ENCODE measurements at places on chromosomes 5 and 9.
A peak's percentile ranks its signal among the peaks of the same experiment; 100 is the strongest.

DNA sequence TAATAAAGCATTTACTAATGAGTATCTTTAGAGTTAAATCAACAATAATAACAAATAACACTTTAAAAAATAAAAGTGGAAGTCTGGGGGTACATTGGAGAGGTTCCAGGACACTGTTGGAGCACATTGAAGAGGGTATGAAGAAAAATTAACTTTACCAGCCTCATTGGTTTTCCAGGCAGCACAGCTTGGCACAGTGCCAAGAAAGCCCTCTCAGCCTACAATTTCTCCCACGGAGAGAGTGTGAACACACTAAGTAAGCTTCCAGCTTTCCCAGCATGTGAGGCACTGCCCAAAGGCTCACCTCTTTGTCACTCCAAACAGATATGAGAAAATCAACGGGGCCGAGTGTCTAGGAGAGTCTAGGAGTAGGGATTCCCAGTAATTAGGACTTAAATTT is 1912.8 kb upstream of the NUDT12 start:
- DNase-seq = no peak

DNA sequence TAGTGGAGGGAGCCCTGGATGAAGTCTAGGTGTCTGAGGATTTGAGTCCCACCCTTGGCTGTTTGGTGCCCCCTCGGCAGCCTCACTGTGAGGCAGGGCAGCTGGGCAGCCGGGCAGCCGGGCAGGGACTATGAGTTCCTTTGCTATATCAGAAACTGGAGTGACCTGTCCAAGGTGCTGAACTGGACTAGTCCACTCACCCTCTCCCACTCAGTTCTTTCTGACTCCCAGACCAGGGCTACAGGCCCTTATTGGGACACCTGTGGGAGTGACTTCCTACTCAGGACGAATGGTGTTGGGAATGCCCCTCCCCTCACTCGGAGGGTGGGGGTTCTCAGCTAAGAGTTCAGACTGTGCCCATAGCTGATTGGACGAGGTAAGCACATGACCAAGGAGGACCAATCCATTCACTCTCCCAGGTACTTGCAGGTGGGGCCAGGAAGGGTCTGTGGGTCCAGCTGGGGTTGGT is 34.1 kb upstream of the RAPGEF1 start:
- DNase-seq = no peak

DNA sequence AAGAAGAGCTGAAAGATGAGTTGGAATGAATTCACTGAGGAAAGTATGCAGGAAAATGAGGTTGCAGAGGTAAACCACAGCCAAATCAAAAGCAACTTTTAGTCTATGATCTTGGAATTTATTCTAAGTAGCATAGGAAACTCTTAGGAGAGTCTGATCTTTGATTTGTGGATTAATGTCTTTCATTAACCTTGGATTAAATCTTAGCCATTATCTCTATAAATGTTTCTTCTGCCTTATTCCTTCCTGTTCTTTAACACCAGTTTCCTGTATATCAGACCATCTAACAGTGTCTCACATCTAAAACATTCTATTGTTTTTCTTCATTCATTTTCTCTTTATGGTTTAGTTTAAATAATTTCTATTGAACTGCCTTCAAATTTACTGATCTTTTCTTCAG is 187.2 kb upstream of the ANKRD55 start:
- DNase-seq = no peak

DNA sequence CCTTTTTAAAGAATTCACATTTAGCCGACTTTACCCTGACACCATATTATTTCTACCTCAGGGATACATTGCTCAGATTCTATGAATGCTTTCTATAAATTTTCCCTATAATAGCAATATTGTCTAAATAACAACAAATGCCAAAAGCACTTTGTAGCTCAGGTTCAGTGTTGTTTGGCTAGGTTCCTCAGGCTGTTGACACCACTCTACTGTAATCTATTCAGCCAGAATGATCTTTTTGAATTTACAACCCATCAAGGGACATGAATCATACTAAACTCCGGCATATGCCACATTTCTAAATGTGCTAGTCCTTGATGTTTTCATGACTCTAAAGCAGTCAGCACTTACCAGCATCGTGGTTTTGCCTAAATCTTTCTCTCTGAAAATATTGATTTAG is 641.5 kb upstream of the CDH10 start:
- DNase-seq = no peak

GRCh38 chr5:124651663-124652513 is 94.6 kb downstream of the ZNF608 start:
- DNase-seq = peak; percentile 86

DNA sequence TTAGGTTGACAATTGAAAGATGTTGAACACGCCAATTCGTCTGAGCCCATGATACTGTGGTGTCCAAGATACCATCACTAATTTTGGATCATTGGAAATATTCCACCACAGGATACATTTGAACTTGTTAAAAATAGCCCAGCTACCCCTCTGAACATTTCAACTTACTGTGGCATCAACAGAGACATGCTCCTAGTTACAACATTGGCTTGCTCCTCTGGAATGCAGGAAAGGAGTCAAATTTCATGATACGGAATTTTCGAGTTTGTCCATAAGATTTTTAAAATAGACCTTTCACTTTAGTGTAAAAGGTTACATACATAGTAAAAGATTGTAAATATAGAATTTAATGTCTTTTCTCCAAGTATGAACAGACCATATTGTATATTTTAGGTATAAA is 12.8 kb downstream of the SEMA5A start:
- DNase-seq = no peak

DNA sequence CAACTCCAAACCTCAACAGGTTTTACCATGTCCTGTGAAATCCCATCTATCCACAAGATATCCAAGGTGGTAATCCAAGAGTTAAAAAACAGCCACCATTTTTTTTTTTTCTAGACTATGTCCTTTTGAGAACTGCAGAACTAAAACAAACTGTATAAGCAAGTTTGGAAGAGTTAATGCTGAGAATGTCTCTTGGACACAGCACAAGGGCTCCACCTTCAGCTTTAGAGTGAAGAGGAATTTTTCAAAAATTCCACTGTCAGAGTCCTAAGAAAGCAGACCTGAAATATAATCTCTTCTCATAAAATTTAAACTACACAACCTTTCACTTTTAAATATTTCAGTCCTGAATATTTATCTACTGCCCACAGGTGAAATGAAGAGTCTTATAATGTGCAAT is 167.8 kb upstream of the CCNG1 start:
- no peak for DNase-seq

DNA sequence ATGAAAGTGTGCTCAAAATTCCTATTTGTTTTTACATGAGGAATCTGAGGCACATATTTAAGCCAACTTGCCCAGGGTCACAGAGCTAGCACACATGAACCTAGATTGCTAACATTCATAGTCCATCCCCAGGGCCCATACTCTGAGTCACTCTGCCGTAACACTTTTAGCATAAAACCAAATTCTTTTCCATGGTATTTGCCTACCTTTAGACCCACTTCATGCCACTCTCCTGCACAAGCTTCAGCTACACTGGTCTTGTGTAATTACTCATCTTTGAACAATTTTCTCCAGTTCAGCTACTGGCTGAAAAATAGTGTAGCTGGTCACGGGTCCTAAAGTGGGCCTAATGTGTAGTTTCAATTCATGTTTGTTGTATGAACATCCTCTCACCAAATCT is 200.7 kb downstream of the SLC12A2 start:
- DNase-seq = no peak

DNA sequence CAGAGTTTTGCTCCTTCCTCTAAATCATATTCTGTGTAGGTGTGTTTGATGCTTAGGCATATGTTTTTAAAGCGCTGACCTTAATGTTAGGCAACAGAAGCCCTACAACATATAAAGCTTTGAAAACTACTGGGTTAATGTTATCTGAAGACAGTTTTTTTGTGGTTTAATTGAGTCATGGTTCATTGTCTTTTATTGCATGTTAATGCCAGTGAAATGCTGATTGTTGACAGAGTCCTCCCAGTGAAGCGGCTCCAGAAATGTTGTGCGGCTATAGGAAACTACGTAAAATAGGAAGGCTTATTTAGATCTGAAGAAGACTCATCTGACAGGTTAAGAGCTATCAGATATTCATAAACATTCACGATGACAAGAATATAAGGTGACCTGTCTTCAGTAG is 424.6 kb downstream of the CCDC171 start:
- no peak for DNase-seq

DNA sequence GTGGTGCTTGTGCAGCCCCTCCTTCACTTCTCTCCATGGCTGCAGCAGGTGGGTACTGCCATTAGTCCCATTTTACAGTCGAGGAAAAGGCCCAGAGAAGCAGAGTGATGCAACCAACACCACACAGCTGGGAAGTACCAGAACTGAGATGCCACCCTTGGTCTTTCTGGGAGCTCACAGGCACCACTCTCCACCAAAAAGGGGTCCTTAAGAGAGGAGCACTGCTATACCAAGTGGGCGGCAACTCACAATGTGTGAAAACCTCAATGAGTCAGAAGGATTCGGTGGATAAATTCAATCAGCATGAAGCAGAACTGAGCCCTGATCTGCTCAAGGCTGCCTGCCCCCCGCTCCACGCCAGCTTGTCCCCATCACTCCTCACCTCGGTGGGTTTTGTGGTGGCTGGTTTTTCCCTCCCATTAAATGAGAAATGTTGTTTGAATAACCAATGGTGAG is 213.7 kb downstream of the FSTL4 start:
- DNase-seq = no peak

GRCh38 chr5:116799401-116799800 is 224.8 kb upstream of the SEMA6A start:
- DNase-seq = no peak

GRCh38 chr9:128394379-128395168 is 23.4 kb downstream of the URM1 start:
- no peak for DNase-seq

DNA sequence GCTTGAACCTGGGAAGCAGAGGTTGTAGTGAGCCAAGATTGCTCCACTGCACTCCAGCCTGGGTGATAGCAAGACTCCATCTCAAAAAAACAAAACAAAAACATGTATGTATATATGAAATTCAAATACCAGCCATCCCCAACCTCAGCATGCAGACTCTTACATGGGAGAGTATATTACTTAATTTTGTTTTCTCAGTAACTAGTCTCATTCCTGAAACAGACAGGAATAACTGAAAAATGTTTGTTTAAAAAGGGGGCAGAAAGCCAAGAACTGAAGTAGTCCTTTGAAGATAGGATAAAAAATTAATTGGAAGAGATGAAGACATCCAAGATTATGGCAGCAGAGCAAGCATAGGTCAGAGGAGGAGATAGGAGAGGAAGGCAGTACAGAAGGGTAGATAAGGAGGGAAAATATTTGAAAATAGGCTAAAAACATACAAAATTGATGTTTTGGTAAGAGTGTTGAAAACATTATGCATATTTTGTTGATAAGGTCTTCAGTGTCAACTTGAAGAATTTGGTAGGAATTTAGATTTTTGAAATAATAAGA is 309.9 kb downstream of the MAT2B start:
- DNase-seq = no peak

DNA sequence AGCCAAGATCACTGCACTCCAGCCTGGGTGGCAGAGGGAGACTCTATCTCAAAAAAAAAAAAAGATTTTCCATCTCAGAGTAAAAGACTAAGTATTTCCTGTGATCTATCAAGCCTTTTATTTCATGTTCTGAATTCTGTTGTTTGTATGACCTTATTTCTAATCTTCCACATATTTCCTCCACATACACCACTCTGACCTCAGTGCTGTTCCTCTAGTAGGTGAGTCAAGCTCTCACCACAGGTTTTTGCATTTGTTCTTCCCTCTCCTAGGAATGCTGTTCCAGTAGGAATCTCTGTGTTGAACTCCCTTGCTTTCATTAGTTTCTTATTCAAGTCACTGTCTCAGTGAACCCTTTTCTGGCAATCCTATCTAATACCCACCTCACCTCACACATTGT is 68.1 kb downstream of the INVS start:
- no peak for DNase-seq

DNA sequence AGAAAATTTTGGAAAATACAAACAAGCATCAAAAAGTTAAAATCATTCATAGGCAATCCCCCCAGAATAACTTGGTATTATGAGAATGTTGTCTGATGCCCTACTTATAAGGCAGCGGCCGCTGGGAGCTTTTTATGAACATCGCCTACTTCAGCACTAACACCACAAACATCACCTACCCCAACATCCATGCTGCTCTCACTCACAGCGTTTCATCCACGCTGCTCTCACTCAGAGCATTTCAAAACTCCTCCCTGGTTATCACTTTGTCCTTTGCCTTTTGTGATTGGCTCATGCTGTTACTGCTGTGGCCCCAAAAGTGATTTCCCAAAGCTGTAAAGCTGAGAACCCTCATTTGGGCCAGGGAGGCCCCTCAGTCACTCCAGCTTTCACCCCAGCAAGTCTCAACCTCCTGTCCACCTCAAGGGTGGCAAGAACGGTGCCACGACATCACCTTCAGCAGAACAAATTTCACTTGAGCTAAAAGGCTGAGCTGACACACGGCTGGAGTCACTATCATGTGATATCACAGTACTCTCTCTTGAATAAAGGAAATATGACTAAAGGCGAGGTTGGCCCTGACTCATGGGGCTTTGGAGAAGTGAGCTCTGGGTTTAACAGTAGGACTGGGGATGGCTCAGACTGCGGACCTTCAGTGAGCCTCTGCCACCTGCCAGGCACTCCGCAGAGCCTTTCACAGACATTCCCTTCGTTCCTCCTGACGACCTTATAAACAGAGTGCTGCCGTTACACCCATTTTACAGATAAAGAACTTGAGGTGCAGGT is 25.2 kb downstream of the SHC3 start:
- DNase-seq = no peak

- no peak for DNase-seq
Measured at GRCh38 chr5:132283423-132284043, 10.7 kb upstream of the SLC22A4 start.

Data from left ventricle myocardium inferior (tissue), 1 donor.